ENCODE measurements at places on chromosomes 13 and 19. TPM values are rescaled to one million over a fixed set of nuclear protein-coding genes. Genes with fewer than 3 reads are reported as not detected.

DNA sequence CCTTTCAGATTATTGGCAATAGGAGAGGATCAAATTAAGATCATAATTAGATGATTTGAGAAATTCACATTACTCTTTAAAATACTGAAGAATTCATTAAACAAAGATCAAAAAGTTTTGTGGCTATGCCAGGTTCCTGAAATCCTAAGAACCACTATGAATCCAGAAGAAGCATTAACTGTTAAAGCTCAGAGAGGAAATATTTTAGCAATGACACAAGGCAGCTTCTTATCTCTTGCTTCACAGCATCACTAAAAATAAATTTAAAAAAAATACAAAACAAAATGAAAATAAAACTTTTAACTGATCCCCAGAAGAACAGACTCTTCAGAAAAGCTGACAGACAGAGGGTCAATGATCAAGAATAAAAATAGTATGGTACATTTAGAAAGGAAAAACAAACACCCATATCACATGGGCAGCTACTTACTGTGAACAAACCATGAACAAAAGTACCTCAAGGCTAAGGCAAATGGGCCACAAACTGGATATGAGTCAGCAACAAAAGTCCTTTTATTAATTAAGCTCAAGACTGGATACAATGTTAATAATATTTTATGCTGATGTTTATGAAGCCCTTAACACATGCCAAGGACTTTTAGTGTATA lies 19.6 kb downstream of the RNF6 start:
- peak; percentile 70 for DNase-seq

DNA sequence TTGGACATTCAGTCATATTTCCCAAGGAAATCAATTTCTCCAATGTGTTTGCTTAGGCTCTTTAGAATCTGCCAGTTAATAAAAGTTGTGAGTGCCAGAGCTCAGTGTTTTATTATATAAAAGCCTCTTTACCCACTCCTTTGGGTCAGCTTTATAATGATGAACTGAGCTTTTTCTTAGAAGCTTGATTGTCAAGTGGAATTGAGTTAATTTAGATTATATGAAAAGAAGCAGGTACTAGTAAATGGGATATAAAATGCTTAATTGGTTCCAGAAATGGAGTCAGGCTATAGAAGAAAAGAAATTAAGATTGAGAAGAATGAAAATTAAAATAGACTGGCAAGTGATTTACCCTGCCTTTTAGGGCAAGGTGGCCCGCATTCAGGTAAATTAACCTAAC lies 363.2 kb downstream of the SLITRK6 start:
- DNase-seq: no peak

GRCh38 chr19:38693380-38694223 lies 46.2 kb downstream of the ACTN4 start:
- peak; percentile 93 for DNase-seq

The KIRREL2 gene
- total RNA-seq: under 0.01 TPM

The APLP1 gene
- total RNA-seq: 2.6 TPM

The TNFSF13B gene
- total RNA-seq: 5.4 TPM
